ENCODE measurements at places on chromosomes 2 and 18. TPM values are rescaled to one million over a fixed set of nuclear protein-coding genes. Genes with fewer than 3 reads are reported as not detected.

DNA sequence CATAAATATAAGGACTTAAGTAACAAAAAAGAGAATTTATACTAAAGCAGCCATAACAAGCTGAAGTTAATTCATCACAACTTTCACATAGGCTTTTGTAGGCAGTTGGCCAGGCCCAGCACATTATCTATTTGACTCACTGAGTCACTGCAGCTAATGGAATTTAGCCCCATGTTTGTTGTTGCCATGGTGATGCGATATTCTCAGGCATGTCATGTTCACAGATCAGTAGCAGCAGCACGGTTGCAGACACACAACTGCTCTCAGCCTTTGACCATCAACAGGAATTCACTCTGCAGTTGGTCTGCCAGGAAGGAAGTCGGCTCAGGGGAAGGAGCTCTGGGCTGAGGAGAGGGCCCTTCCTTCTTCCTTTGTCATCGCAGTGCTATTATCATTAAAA, 639.8 kb downstream of the TMEM182 start:
- no peak for DNase-seq

DNA sequence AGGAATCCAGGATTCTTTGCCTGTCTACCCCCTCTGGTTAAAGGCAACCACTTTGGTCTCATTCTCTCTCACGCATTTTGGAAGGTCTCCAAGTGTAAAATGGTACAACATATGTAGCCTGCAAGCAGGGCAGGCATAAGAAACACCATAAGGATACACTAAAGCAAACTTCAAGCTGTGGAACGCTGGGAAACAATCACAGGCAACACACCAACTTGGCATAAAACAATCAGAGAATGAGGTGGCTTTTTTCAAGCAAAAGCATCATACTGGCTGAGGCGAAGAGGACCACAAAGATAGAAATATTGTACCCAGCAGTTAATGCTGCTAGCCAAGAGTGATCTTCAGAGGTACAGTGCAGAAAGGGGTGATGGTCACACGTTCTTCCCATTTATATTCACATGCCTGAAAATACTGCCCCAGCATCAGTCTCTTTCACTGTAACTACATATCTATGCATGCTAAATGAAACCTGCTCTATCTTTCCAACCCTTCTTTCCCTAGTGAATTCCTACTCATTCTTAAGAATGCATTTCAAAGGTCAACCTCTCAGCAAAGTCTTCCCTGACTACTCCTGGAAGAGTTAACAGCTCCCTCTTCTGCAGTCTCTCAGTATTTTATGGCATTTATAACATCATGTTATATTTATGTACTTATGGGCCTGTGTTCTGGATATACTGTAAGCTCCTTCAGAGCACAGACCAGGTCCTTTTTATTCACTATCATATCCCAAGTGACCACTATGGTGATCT, 71.9 kb upstream of the GALNT5 start:
- DNase-seq, result no peak

The RFX8 gene
- not detected for total RNA-seq

The C2orf78 gene
- total RNA-seq, result not detected

The GKN1 gene
- total RNA-seq, result not detected

The MGAT4A gene
- 8.0 TPM for total RNA-seq

Data from A172 (cell line).